Left lung (tissue), 14 donors: ENCODE measurements at places on chromosomes 1 and 21.

DNA sequence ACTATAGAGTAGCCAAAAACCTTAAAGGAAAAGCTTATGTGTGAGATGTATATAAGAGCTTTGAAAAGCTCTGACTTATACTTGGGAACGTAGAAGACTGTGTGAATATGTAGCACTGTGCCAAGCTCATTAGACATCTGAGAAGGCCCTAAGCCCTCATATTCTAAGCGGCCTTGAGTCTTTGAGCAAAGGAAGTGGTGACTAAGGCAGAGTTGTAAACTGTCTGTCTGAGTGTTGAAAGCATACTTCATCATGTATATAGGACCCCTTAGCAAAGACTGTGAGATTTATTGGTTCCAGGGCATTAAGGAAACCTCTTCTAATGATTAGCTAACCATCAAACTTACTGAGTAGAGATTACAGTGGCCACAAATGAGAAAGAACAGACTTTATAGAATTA, 153.3 kb upstream of the LYPLAL1 start:
- no peak for DNase-seq

GRCh38 chr1:26483980-26484379, 11.7 kb downstream of the HMGN2 start:
- no peak for DNase-seq

DNA sequence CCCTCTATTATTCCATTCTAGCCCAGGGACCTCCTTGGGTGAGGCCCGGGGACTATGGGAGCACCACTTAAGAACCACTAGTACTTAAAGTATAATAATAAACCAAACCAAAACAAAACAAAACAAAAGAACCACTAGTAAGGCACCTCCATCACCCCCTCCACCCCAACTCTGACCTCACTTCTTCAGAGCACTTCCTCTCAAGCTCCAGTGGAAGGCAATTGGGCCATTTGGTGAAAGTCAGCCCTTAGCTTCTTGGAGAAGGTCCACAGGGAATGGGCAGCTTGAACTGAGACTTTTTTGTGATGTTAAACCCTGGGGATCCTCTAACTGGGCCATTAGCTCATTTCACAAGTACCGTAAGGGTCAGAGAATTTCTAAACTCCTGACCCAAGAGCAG, 237.3 kb downstream of the RHOU start:
- DNase-seq = no peak

DNA sequence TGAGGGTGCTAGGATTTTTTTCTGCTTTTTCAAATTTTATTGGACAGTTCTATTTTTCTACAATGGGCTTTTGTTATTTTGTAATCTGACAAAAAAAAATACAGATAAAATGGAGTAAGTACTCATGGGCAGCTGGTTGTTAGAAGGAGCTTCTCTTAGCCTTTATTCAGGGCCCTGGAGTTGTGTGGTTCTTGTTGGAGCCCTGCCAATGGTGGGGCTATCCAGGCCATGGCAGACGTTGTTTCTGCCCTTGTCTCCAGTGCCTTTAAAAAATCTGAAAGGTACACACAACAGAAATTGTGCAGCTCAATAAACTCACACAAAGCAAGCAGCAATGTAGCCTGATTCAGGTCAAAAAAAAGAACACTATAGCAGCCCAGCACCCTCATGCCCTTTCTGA, 153.5 kb upstream of the GALNT2 start:
- DNase-seq = no peak

GRCh38 chr1:116268211-116268610, 104.8 kb upstream of the ATP1A1 start:
- no peak for DNase-seq

DNA sequence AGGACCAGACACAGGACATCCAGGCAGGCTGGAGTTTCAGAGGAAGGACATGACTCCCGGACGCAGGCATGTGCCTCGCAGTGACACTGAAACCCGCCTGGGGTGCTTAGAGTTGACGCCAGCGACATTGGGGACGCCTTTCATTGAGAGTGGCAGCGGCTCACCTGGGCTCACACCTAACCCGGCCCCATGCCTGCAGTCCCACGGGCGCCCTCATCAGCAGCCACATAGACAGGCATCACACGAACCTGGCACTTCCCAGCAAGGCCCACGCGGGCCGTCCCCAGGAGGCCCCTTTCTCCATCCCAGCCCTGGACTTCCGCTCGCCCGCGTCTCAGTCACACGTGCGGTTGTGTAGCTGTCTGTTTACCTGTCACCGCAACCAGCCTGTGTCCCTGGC, 17.0 kb downstream of the ITGB2 start:
- DNase-seq = no peak

DNA sequence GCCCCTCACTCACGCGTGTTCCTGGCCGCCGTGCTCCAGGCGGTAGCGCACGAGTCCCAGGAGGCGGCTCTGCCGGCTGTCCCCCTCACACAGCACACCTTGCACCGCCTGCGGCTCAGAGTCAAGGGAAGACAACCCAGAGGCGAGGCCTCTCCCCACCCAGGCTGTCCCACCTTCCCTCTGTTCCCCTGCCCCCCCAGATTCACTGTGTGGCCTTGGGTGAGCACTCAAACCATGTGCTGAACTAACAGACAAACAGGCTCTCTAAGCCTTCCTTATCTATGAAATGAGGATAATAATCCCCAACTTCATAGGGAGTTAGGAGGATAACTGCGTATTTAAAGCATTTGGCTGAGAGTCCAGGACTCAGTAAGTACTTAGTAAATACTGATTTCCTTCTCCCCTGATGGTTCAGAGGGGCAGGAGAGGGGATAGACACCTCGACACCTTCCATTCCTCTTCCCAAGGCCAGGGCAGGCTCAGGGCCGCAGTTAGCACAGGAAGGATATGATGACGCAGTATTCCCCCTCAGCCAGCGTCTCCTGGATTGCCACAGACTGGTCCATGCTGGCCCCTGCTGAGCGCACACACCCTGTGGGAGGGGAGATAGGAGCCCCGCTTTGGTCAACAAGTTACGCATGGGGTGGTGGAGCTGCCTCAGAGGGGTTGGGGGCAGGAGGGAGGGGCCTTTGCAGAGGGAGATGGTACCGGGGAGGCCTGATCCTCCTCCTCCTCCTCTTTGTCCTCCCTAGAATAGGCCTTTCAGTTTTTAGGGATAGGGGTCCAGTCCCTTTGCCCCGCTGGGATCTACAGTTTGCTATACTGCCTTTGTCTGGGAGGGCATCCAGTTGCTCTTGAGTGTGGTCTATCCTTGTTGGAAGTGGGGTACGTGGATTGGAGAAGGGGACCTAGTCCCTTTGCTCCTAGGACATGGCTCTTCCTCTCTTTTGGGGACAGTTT, 830 bp downstream of the INPP5B start:
- DNase-seq = peak; percentile 74

DNA sequence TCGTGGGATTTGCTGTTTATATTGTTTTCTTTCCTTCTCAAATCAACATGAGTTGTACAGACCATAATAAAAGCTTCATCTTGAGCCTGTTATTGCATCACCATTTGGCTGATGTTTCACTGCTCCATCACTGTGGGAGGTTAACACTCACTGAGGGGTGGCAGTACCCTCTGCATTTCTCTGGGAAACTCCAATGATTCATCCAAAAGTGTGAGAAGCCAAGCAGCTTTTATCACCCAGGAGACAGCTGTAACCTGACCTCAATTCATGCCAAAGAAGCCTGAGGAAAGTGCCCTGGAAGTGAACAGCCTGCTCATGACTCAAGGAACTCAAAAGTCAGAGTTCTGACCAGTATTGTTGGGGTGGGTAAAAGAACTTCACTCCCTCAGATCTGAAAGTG, 84.1 kb downstream of the GPR88 start:
- peak; percentile 59 for DNase-seq

DNA sequence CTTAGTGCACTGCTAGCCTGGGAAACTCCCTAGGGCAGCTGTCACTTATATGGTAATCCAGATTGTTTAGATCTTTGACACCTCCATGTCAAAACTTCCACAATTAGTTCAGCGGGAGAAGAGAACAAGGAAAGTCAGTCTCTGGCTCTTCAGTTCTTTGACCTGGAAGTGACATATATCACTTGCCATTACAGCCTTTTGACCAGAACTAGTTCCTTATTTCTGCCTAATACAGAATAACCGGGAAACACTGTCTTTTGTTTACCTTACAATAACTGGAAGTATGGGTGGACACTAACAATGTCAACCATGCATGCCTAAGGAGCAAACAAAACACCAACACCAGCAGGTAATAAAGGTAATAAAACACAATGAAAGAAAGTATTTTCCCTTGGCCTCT, 68.3 kb downstream of the C4BPA start:
- DNase-seq = no peak

GRCh38 chr1:69570356-69570755, 2.6 kb downstream of the LRRC7 start:
- DNase-seq = no peak

- no peak for DNase-seq
These were observed 148.1 kb downstream of the FGGY start for GRCh38 chr1:59445040-59445439.

GRCh38 chr21:39127506-39127905, 55.7 kb downstream of the PSMG1 start:
- DNase-seq = no peak

DNA sequence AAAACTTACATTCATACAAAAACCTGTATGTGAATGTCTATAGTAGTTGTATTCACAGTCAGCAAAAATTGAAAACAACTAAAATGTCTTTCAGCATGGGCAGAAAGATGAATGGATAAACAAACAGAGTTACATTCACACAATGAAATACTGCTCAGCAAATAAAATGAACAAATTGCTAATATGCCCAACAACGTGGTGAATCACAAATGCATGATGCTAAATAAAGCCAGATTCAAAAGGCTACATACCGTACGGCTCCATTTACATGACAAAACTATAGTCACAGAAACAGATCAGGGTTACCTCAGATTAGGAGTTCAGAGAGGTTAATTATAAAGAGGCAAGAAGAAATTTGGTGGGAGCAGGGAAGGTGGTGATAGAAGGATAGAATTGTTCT, 100.7 kb upstream of the KCTD3 start:
- no peak for DNase-seq

- DNase-seq = no peak
These were observed 25.2 kb upstream of the EXO1 start for GRCh38 chr1:241822846-241823245.

DNA sequence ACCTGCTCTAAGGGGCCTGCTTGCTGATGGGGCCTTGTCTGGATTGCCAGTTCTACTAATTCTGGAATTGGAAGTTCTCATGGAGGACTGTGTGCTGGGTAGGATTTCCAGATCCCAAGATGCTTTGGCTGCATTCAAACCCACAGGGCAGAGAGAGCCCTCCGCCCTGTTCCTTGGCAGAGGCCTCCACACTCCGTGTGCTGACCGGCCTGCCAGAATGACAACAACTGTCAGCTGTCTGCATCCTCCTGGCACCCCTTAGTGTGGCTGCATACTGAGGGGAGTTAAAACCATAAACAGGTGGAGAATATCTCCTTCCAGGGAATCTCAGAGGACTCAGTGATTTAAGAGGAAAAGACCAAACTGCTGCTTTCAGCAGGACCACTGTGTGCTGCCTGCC, 60.7 kb downstream of the ADARB1 start:
- no peak for DNase-seq

GRCh38 chr1:57202241-57202640, 221.6 kb downstream of the DAB1 start:
- DNase-seq = peak; percentile 21

GRCh38 chr1:167713330-167714081, 8.3 kb upstream of the MPZL1 start:
- no peak for DNase-seq

DNA sequence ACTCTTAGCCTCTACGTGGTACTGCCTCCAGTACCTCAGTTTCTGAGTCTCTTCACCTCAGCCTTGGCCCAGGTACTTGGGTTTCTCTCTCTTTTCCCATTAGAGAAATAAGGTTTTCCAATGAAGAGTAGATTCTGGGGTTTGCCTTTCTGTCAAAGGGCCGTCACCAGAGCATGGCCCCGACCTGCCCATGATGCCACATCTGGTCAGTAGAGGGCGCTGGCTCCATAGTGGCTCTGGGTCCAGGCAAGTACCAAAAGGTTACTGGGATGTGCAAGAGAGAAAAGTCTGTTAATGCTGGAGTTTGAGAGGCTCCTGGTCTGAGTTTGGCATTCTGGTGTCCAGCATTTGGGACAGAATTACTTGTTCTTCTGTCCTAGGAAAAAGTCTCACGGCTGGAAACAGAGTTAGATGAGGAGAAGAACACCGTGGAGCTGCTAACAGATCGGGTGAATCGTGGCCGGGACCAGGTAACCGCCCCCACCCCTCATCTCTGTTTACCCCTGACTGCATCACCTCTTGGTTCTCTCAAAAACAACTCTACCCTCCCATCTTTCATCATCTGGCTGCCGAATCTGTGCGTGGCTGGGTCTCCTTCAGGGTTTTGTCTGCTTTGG, 5.3 kb upstream of the TUFT1 start:
- DNase-seq = peak; percentile 27

DNA sequence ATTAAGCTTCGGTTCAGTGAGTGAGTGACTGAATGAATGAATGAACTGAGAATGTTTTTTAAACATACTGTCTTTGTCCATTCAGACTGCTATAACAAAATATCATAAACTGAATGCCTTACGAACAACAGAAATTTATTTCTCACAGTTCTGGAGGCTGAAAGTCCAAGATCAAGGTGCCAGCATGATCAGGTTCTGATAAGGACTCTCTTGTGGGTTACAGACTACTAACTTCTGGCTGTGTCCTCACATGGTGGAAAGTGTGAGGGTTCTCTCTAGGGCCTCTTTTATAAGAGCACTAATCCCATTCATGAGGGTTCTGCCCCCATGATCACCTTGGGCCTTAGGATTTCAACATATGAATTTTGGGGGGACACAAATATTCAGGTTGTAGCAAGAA, 7.1 kb upstream of the DUSP10 start:
- no peak for DNase-seq

DNA sequence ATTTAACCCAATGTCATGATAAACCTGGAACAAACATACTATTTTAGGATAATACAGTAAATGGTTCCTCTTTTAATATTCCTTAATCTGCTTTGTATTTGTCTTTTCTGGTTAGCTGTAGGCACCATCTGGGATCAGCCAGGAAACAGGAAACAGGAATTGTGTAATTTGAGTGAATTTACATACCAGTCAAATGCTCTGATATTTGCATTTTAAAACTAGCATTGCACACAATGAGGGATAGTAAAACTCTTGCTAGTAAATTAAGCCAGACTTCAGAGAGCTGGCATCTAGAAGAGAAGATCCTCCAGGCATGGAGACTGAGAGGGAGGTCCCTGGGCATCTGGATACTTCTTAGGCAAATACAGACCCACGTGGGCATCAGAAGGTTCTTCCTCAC, 103.5 kb downstream of the HMCN1 start:
- peak; percentile 5 for DNase-seq

DNA sequence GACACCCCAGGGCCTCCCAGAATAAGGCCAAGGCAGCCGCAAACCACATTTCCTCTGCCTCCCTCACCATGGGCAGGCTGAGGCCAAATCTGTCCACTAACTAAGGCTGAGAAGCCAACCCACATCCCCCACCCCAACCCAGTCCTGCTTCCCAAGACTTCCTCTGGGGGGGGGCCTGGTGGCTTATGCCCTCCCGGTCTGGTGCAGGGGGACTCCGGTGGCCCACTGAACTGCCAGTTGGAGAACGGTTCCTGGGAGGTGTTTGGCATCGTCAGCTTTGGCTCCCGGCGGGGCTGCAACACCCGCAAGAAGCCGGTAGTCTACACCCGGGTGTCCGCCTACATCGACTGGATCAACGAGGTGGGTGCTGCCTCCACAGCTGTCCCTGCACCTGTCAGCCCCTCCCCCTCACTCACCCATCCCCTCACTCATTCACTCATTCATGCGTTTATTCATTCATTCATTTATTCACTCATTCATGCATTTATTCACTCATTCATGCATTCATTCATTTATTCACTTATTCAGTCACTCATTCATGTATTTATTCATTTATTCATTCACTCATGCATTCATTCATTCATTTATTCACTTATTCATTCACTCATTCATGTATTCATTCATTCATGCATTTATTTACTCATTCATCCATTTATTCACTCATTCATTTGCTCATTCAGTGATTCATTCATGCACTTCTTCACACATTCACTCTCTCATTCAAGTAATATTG, 7.3 kb downstream of the CTRC start:
- DNase-seq = no peak
